ENCODE measurements at places on chromosomes 12 and 14.

GRCh38 chr14:24367514-24368211 is at the start of gene NFATC4:
NFATC4 (plus strand) TSS chr14:24368184; CDS start chr14:24368341, 157 bp downstream.
- no peak for DNase-seq

DNA sequence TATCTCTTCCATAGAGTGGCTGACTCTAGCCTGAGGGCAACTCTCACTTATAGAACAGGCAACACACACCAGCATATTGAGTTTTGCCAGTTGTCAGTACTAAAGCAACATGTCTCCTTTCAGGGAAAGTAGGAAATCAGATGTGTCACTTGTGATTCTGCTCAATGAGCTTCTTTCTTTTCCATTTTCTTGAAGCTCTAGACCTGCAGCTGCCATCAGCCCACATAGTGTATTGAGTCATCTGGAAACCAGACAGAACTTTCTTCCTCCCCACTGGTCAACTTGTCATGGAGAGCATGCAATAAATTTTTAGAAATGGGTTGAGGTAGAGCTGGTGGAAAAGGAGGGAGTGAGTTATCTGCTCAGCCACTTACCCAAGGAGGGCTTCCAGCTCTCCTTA is 209.0 kb upstream of the PLEKHG7 start:
- DNase-seq = no peak

GRCh38 chr12:103772367-103773108 is 68.5 kb downstream of the NT5DC3 start:
- DNase-seq = no peak

DNA sequence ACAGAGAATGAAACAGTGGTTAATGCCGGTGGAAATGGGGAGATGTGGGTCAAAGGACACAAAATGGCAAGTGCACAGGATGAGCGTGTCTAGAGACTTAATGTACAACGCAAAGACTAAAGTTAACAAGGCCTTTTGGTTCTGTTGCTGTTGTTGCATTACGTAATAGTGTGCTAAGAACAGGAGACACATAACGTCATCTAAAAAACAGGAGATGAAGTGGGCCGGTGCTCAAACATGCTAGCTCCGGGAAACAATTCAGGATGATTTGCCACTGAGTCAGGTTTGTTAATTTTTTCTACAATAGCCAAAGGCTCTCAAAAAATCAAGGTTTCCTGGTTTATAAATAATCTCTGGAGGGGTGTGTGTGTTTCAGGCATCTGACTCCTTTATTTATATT is 55.5 kb downstream of the ETV6 start:
- no peak for DNase-seq

GRCh38 chr14:100573757-100574641 is 13.2 kb downstream of the BEGAIN start:
- no peak for DNase-seq

DNA sequence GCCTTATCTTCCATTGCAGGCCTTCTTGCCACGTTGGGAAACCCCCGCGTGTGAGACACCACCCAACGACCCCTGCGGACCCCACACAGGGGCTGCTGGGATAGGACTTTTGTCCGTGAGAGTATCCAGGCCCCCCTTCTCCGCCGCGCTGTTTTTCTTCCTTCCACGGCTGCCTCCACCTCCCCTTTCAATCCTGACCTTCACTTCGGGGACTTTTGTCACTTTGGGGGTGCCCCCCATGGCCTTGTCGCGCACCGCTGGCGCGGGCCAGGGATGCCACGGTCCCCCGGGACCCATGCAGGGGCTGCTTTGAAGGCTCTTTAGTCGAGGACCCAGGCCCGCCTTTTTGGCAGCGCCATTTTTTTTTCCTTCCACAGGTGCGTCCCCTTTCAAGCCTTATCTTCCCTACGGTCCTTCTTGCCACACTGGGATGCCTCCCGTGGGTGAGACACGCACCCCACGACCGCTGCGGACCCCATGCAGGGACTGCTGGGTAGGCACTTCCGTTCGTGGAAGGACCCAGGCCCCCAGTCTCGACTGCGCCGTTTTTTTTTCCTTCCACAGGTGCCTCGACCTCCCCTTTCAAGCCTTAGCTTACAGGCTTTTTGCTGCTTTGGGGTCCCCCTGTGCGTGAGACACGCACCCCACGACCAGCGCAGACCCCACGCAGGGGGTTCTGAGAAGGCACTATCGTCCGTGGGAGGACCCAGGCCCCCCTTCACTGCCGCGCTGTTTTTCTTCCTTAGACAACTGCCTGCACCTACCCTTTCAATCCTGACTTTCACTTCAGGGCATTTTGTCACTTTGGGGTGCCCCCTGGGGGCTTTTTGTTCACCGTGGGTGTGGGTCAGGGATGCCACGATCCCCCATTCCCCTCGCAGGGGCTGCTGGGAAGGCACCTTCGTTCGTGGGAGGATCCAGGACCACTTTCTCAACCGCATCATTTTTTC is 267.4 kb downstream of the ALG10 start:
- no peak for DNase-seq

DNA sequence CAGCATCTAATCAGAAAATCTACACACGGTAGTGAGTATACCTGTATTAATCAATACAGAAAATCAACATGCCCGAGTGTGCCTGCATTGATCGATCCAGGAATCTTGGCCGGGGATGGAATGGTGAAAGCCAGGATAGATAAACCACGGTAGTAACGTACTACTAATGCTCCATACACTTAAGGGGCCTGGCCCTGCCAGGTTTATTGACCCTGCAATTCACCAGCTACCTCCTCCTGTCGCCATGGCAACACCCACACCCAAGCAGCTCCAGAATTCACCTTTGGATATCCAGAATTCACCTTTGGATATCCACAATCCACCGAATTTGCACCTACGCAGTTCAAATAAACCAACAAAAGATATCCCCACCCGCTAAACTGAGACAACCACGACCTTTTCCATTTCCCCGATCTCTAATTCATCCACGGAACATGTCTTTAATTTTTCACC is 14.8 kb upstream of the CALM1 start:
- no peak for DNase-seq

DNA sequence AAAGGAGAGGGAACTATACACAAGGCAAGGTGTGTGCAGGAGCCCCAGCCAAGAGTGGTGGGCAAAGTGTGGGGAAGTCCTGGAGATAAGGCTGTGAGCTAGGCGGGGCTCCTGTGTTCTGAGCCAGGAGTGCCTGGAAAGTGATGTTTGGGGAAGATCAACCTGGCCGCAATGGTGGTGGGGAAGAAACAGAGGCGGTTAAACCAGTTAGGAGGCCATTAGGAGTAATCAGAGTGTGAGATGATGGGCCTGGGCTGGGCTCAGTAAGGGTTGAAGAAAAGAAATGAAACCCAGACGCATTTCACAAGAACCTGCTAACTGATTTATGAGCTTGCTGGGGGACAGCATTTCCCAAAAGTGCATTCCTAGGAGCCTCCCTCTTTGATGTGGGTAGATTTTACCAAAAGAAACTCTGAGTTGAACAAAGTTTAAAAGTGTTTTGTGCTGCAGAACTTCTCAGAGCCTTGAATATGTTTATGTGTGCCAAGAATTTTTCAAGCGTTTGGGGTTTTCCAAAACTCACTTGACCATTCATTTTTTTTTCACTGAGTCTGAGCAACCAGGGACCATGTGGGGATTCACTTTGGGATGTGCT is 34.2 kb upstream of the LRP1-AS start:
- no peak for DNase-seq

DNA sequence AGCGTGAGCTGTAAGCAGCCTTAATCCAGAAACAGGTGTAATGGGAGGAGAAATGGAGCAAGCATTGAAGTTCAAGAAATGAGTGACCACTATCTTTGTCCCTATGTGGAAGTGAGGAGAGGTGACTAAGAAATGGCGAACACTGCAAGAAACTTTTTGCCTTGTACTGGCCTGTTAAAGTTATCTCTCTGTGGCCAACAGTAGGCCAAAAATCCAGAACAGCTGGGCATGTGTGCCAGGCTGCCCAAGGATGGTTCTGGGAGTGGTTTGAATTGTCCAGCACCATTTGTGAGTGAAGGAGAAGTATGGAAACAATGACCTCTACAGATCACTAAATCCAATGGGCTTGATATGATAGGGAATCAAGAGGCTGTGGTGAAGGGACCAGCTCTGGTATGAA is 83.3 kb upstream of the FRMD6 start:
- DNase-seq = no peak

DNA sequence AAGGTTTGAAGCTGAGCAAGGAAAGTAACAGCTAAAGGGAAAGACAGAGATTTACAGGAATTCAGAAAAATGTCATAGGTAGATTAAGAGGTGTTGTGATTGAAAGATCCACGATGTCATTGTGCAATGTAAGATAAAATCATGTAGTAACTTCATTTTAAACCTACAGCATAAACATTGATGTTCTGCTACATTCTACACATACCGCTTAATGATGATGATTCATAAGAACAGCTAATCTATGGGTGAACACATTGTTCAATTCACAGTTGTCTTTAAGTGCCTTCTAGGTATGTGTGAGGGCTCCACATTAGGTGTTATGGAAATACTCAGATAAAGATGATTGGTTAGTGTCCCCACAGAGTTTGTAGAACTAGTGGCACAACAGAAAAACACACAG is 170.9 kb downstream of the GRIP1 start:
- DNase-seq = no peak
